Umbilical cord (tissue), 2 donors: ENCODE measurements at places on chromosomes 2 and 18. TPM values are rescaled to one million over a fixed set of nuclear protein-coding genes. Genes with fewer than 3 reads are reported as not detected.

AGXT gene
- total RNA-seq = 0.48 TPM

LOXL3 gene
- total RNA-seq = 68.1 TPM

MOGAT1 gene
- total RNA-seq = not detected

PRPF40A gene
- 92.9 TPM for total RNA-seq

GRCh38 chr2:3305952-3306351 lies 71.7 kb downstream of the EIPR1 start:
- no peak for DNase-seq

DNA sequence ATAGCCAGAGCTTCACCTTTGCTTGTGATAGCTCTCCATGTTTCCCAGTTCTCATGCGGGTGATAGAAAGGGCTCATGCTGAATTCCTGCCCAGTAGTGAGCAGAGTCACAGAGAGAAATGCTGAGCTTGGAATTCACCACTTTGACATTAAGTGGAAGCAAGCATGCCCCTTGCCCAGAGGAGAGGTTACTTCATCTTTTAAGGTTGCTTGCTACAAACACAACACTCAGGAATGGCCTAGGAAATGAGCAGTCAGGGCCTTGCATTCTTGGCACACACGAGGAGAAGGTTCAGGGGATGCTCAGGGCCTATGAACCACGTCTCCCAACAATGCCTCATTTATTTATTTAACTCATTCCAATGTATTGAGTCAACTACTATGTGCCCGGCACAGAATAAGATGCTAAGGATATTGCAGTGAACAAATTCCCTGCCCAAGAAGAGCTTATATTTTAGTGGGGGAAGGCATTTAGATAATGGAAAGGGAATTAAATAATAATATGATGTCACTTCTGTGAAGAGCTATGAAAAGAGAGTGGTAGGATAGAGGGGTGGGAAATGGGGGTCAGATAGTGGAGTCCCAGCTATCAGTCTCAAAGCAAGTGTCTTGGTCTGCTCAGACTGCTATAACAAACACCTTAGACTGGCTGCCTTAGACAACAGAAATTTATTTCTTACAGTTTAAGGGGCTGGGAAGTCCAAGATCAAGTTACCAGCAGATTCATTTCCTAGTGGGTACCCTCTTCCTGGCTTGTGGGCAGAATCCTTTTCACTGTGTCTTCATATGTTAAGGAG lies 42.1 kb downstream of the DDX18 start:
- no peak for DNase-seq

DNA sequence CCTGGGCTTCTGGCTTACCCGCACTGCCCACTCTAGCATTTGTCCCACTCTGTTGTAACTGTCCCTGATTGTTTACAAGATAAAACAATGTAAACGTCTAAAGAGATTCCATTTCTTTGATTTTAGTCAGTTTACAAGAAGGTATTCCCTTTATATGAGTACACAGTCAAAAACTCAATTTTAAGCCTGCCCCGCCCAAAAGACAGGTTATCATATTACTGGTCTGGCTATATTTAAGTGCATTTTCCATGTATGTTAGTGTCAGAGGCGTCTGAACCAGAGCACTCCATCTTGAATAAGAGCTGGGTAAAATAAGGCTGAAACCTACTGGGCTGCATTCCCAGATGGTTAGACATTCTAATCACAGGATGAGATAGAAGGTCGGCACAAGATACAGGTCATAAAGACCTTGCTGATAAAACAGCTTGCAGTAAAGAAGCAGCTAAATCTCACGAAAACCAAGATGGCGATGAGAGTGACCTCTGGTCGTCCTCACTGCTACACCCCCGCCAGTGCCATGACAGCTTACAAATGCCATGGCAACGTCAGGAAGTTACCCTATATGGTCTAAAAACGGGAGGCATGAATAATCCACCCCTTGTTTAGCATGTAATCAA lies 15.0 kb downstream of the GPR45 start:
- peak; percentile 92 for DNase-seq

GRCh38 chr2:240289701-240290431 lies 145.6 kb upstream of the GPC1 start:
- no peak for DNase-seq

GRCh38 chr18:11308499-11308898 lies 159.1 kb upstream of the PIEZO2 start:
- DNase-seq = no peak

DNA sequence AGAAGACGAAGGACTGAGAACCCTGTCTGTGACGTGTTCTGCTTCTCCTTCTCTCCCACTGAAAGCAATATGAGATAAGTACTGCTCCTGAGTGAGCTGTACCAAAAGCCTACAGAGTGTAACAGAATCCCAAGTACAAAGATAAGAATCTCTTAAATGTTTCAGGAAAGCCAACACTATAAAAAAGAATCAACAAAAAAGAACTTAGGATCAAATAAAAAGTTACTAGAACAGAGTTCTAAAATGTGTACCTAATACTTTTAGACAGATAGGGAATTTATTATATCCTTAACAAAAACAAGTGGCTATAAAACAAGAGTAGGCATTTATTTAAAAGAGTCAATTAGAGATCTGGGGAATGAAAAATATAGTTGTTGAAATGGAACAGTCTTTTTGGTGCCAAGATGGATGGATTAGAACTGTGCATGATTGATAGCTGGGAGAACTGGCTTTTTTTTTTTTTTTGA lies 49.0 kb downstream of the NCOA1 start:
- DNase-seq = peak; percentile 42
